ENCODE measurements at places on chromosomes 2 and 18. TPM values are rescaled to one million over a fixed set of nuclear protein-coding genes. Genes with fewer than 3 reads are reported as not detected.

GRCh38 chr2:60847854-60848253 is 33.5 kb upstream of the REL start:
- DNase-seq, result no peak

DNA sequence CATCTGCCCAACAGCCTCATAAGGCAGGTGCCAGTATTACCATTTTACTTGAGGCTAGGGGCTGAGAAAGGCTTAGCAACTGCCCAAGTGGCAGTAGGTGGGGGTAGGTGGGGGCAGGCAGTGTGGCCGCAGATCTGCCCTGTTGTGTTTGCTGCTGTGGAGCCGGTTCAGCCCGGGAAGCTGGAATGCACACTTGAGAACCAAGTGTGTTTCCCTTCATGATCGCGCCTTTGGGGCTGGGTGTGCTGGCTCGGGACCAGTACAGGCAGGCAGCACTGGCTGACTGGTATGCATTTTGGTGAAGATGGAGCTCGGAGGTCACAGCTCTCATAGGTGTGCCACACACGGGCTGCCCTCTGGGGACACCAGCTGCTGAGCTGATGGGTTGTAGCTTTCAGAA is 85.1 kb downstream of the CABLES1 start:
- DNase-seq, result no peak

EML6 gene
- 1.4 TPM for polyA plus RNA-seq

C2orf66 gene
- 0.10 TPM for polyA plus RNA-seq

CFC1 gene
- polyA plus RNA-seq, result not detected
